ENCODE measurements at places on chromosomes 3 and 15. TPM values are rescaled to one million over a fixed set of nuclear protein-coding genes. Genes with fewer than 3 reads are reported as not detected.

TIPIN gene
- total RNA-seq: 19.6 TPM

GRCh38 chr3:66827726-66828125 lies 170.4 kb upstream of the KBTBD8 start:
- no peak for DNase-seq

DNA sequence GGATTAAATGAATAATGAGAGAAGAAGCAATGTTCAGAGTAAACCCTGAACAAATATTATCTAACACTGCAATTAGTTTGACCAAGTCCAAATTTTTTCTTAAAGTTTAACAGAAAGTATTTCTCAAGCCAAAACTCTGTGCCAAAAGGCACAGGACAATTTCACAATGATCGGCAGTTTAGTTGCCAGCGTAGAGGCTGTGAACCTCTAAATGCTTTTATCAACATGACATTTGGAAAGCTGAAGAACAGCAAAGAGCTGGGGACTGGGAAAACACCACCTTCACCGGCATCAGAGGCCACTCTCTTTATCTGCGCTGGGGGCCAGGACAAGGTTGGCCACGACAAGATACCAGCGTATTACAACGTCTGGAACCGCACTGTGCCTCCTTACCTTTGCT lies 125.6 kb downstream of the ADAMTS17 start:
- no peak for DNase-seq

- DNase-seq: peak; percentile 19
Observed at GRCh38 chr15:77143616-77144015, 72.7 kb upstream of the TSPAN3 start.

DNA sequence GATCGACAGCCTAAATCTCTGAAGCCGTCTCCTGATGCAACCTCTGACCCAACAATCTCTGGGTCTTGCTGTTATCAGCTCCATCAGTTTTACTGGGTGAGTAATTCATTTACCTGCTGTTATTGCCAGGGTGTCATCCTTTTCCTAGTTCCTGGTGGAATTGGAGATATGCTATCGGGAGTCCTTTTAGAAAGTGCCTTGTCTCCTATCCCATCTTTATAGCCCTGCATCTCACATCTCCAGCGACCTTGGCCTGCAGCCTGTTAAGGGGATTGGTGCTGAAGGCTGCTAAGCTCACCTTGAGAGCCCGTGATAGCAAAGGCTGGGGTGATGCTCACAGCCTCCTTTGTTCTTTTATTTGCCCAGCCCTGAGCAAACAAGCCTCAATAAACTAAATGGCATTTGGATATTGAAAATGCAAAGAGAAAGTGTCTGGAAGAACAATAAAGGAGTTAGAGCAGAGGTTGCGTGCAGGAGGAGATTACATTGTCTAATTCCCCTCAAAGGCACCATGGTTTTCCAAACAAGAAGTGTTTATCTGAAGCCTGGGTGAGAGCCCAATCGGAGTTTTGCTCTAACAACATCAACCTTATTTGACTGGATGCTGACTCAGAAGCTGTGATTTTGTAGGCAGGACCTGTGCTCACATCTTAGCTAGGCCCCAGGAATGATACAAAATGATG lies 101.8 kb downstream of the RPLP1 start:
- DNase-seq: no peak

Data from LHCN-M2 (cell line).